ENCODE measurements at places on chromosomes 1 and 21.

DNA sequence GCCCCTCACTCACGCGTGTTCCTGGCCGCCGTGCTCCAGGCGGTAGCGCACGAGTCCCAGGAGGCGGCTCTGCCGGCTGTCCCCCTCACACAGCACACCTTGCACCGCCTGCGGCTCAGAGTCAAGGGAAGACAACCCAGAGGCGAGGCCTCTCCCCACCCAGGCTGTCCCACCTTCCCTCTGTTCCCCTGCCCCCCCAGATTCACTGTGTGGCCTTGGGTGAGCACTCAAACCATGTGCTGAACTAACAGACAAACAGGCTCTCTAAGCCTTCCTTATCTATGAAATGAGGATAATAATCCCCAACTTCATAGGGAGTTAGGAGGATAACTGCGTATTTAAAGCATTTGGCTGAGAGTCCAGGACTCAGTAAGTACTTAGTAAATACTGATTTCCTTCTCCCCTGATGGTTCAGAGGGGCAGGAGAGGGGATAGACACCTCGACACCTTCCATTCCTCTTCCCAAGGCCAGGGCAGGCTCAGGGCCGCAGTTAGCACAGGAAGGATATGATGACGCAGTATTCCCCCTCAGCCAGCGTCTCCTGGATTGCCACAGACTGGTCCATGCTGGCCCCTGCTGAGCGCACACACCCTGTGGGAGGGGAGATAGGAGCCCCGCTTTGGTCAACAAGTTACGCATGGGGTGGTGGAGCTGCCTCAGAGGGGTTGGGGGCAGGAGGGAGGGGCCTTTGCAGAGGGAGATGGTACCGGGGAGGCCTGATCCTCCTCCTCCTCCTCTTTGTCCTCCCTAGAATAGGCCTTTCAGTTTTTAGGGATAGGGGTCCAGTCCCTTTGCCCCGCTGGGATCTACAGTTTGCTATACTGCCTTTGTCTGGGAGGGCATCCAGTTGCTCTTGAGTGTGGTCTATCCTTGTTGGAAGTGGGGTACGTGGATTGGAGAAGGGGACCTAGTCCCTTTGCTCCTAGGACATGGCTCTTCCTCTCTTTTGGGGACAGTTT, 830 bp downstream of the INPP5B start:
- DNase-seq = no peak

DNA sequence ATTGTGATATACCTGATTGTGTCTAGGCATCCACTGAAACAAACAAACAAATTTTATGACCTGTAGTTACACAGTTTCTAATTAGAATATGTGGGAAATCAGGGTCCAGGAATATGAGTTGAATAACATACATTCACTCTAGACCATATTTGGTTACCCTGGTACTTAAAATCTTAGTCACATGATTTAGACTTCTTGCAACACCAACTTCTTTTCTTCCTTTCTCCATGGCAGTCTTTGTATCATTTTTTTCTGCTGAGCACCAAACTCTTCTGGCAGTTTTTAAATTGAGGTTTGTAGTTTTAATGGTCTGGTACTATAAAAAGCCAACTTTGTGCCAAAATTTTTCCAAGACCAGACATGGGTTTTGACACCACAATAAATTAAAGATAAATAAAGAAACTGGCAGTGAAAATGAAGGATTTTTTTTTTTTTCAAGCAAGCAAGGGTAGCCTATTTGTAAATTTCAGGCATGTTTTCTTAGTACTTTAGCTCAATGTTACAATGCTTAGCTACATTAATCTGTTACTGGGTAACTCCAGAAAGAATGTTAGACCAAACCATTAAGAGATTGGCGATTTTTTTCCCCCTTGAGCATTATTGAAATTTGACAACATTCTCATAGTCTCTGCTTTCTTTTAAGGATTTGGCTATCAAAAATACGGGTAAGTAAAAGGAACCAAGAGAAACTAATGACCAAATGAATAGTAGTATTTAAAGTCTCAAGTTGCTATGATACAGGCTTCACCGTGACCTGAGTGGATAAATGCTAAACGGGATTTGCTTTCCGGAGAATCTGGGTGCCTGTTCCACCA, 108.5 kb downstream of the NFIA start:
- DNase-seq = no peak

GRCh38 chr1:52552505-52553361, at the start of gene TUT4:
TSS of gene TUT4 (minus strand) at chr1:52553092. CDS start at chr1:52526280, 26,812 bp downstream.
- peak; percentile 88 for DNase-seq

- no peak for DNase-seq
Measured at GRCh38 chr1:109923946-109924275, 13.3 kb downstream of the CSF1 start.

DNA sequence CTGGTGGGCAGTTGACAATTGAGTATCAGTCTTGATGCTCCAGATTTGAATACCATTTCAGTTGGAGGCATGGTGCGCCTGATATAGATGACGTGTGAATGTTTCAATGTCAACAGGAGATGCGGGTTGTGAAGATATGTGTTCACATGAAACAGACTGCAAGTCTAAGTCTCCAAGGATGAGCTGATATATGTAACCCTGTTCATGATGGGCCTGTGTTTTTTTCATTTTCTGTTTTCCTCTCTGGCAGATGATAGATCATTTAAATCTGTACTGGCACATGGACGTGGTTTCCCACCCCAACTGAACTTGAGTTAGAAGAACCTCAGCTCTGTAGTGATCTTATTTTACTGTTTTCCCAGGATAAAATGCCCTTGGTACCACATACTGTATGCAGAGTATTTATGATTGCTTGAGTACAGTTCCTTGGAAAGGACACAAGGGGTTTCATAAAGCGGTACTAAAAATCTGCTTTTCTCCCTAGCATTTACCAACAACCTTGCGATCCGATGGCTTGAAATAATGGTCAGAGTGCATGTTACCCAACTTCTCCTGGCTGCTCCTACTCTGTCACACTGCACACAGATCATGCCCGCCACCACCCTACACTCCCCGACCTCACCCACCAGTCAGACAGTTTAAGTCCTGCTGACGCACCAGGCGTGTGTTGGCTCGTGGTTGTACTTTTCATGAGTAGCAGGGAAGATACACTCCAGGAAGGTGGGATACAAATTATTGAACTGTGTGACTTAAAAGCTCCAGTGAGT, 131.1 kb downstream of the NFIA start:
- DNase-seq = no peak

DNA sequence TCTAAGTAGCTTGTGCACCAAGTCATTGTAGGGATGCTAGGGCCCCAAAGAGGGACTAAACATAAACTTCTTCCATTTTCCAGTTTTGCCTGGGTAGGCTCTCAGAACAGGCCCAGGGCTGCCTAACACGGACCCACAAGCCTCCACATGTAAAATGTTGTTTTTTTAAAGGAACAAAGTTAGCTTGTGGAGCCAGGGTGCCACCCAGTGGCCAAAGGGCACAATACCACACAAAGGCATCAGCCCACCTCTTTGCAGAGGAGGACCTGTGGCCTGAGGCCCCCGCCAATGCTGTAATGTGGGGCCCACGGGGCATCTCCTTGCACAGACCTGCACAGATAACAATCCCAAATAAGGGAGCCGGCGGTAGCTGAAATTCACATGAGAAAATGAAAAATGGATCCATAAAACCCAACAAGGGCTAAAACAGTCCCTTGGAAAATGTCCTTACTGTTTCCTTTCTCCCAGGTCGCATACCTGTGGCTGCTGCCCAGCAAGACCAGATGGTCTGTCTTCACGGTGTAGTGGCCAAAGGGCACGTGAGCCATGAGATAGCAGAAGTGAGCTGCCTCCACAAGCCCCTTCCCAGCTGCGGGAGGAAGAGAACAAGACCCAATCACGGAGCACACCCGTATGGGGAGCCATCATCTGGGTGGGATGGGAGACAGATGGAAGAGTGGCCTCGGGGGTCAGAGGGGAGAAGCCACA, 23.8 kb downstream of the SEC16B start:
- DNase-seq = peak; percentile 75

GRCh38 chr1:198633675-198634121, 5.1 kb upstream of the PTPRC start:
- no peak for DNase-seq

GRCh38 chr1:112998592-112999235, 42.7 kb upstream of the SLC16A1 start:
- DNase-seq = peak; percentile 88

DNA sequence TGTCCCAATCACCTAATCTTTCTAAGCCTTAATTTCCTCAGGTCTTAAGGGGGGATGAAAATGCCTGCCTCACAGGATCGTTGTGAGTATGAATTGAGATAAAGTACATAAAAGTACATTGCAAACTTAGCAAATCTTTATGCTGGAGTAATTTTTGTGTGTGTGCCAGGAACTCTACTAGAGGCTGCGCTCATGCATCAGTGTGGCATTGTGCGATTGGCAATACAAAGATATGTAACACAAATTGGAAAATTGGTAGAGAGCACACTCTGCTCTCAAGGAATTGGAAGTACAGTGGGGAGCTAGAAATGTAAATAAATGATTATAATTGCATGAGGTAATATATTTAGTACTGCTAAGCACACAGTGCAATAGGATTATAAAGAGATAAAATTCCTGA, 398.3 kb downstream of the DUSP10 start:
- DNase-seq = no peak

GRCh38 chr1:114435088-114435715, 75.8 kb downstream of the TRIM33 start:
- DNase-seq = no peak

DNA sequence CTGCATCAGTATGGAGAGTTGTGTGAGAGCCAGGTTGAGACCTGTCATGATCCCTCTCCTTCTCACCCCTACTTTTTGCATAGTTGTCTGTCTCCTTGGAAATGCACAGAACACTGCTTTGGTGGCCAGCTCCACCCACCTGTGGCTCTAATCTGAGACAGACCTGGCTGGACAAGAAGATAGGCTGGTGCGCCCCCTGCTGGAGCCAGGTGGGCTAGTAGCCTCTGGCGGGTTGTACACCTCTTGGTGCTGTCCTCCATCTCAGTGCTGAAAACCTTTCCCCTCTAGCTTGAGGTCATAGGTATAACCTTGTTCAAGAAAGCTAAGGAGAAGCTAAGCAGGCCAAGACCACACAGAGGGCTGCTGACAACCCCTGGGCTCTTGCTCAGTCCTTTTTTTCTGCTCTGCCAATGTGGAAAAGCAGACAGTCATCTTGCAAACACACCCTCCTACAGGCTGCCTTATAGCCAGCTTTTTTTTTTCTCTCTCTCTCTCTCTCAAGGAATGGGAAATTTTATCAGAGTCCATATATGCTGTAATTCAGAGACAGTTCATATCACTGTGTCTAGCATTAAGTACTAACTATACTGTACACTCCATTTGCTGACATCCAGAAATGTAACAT, 58.8 kb upstream of the SPATA6 start:
- DNase-seq = peak; percentile 67

DNA sequence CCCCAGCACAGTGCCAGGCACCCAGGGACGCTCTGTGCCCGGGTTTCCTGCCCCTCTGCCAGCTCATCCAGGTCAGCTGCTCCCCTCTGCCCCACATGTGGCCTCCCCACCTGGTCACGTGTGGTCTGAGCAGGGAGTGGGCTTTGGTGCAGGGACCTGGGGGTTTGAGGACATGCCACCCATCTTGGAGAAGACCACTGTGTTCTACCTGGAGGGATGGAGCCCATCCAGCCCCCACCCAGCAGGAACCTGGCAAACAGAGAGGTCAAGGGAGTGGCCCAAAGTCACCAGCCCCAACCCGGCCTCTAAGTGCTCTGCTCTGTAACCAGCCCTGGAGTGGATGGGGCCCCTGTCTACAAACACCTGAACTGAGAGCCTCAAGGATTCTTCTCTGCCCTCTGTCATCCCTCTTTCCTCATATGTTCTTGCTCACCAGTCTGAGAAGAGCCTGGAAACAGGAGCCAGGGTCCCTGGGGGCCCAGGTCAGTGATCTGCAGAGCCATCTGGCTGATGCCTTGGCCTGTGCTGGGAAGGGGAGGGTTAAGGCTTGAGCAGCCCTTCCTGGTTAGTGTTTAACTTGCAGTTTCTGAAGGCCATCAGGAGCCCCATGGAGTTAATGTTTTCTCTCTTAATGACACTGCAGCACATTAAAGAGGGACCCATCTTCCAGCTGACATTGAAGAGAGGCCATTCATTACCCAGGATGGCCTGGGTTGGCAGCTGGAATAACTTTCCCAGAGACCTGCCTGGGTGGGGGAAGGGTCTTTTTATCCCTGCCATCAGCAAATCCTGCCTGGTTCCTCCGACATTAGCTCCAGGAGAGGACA, 235.4 kb downstream of the PTPRU start:
- DNase-seq = no peak

GRCh38 chr1:18907021-18907916, 4.9 kb upstream of the ALDH4A1 start:
- DNase-seq = peak; percentile 42

GRCh38 chr1:210467440-210468043, 138.8 kb downstream of the HHAT start:
- peak; percentile 21 for DNase-seq

- no peak for DNase-seq
Measured at GRCh38 chr21:36859744-36860501, 106.5 kb downstream of the HLCS start.

- DNase-seq = no peak
Measured at GRCh38 chr1:72547412-72547811, 265.1 kb upstream of the NEGR1 start.

Data from NCI-H1694 (cell line).